ENCODE measurements at places on chromosomes 3 and 15.

GRCh38 chr15:68316061-68316804 is 38.7 kb downstream of the FEM1B start:
- DNase-seq, result peak; percentile 63

- DNase-seq, result peak; percentile 45
Observed at GRCh38 chr15:100733101-100733842, 130.9 kb downstream of the ASB7 start.

DNA sequence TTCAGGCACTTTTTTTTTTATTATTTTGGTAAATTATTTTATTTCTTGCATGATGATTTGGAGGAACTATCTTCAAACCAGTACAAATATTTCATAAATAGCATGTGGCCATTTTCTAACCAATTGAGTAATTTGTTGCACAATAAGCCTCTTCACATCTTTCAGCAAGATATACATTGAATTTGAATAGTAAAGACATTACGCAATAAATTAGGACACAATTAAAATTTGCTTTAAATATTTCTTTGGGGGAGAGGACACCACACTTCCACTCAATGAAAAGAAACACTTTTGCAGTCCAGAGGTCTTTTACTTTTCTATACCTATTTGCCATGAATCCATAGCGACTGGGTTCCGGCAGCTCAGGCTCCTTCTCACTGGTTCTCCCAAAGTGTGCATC is 762.6 kb upstream of the GOLIM4 start:
- no peak for DNase-seq

GRCh38 chr3:27485866-27486265 is 1.7 kb upstream of the SLC4A7 start:
- DNase-seq, result no peak

DNA sequence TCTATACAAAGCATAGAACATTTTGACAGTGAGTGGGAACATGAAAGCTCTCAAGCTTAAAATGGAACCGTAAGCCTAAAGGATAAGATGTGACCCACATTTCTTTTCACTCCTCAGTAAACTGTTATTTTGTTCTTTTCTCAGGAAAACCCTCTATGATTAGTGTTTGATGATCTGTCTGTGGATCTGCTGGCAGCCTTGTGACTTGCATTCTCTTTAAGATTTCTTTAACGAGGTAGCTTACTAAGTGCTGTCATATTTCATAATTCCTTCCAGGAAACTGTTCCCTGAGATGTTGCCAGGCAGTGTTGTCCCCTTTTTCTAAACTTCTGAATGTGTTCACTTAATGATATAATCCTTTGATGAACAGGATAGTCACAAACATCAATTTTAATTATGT is 167.6 kb downstream of the PYDC2 start:
- DNase-seq, result no peak

- DNase-seq, result peak; percentile 98
Observed at GRCh38 chr3:64685800-64686445, 1.9 kb downstream of the ADAMTS9 start.

DNA sequence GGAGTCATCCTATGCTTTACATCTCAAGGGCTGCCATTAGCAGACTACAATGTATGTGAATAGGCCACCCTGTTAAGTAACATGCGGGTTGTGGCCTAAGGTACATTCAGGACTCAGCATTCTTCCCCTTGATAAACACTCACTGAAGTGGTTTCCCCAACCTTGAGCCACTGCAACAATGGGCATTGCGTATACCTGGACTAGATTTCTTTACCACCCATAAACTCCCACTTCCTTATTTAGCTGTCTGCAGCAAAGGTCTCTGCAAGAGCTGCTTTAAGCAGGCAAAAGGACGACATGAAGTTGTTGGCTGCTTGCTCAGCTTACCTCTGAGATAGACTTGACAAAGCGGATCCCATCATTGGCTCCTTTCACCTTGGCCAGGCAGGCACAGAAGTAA is 16.2 kb downstream of the FYCO1 start:
- DNase-seq, result no peak

DNA sequence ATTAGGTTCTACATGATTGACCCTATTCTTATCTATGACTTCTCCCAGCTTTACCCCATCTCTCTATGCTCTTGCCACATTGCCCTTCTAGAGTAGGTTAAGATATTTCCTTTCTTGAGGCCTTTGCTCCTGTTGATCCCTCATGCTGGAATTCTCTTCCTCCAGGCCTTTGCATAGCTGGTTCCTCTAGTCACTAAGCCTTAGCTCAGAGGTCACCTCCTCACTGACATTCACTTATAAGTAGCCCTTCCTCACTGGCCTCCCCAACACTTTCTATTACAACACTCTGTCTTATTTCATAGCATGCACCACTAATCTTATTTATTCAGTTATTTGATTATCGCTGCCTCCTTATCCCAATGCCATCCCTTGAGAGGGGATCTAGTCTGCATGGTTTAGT is 228.4 kb upstream of the COL8A1 start:
- DNase-seq, result no peak

DNA sequence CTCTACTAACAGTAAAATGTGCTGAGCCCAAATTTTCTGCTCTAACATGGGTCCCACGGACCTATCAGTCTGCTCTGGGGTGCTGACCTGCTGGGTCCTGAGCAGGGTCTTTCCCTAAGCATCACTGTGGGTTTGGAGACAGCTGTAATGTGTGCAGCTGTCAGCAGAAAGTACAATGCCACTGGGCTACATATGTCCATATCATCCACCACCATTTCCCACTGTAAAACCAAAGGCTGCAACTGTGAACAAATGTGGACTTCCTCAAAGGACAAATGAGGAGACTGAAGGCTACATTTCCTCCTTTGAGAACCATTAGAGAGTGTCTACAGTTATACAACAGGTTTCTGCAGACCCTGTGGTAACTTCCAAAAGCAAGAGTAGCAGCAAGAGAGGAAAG is 33.8 kb upstream of the IP6K2 start:
- no peak for DNase-seq

DNA sequence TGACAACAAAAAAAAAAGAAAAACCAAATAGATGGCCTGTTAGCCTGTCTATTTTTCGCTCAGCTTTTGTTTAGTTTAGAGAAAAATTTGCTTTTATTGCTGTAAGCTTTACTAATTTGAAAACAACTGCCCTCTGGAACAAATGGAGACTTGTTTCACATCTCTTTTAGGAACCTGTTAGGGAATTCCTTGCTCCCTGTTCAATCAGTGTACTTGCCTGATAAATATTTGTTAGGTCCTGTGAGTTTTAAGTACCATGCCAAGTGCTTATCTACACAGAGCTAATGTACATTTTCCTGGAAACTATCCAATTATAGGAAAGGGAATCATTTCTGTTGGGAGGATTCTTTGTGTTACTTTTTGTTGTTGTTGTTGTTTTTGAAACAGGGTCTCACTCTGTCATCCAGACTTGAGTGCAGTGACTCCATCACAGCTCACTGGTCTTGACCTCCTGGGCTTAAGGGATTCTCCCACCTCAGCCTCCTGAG is 3.5 kb upstream of the LIPH start:
- no peak for DNase-seq

DNA sequence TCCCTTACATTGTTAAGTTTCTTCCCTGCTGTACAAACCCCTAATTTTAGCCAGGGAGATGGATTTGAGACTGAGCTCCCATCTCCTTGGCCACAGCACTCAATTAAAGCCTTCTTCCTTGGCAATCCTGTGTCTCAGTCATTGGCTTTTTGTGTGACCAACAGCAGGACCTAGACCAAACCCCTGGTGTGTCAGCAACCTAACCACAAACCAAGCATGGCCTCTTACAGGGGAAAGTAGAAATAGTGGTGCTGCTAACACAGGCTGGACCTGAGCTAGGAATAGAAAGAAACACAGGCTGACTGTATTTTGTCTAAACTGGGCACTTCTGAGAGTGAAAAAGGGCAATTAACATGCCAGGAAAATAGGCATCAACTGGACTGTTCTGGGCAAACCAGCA is 37.9 kb downstream of the PPCDC start:
- peak; percentile 67 for DNase-seq

DNA sequence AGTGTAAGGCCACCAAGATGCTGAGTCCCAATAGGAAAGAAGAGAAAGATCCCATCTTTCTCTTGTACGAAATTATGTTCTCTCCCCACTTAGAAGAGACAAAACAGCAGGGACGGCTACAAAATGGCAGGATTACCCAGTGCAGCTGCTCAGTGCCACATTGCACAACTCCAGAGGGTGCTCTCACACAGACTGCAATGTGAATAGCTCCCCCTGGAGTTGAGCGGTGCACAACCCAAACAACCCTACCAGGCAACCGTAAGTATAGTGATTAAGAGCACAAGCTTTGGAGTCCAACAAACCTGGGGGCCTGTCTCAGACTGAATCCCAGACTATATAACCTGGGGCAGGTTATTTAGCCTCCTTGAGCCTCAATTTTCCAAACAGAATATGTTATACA is 3.1 kb upstream of the BHLHE40 start:
- peak; percentile 83 for DNase-seq

DNA sequence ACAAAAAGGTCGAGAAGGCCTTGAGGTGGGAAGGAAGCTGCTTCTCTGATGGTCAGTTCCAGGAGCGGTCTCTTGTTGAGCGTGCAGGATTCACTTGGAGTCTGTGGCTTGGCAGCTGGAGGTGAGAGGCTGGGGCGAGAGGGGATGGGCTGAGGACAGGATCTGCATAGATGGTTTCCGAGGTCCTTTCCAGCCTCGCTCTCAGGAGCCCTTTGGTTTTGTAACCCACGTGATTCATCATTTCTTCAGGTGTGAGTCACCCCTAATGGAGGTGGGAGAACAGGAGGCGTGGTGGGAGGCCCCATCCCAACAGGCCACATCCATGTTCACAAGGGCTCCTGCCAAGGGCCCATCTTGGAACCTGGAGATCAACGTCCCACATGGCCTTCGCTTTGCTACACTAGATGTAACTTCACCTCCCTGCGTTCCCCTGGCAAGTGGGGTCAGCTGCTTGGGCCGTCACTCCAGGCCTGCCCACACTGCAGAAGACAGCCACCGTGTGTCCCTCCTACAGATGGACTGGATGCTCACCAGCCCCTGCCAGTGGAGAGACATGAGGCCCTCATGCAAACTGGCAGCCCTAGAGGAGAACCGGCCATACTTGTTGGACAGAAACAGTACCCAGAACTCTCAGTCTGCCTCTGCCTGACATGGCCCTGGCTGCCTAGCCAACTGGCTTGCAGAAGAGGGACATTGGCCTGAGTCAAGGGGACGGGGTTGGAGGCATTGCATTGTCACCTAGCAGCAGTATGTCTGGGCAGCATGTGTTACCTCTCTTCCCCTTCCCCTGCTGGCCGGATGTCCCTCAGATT is 1.6 kb upstream of the PCSK6 start:
- no peak for DNase-seq

GRCh38 chr3:59247402-59247841 is 197.6 kb upstream of the CFAP20DC start:
- DNase-seq, result no peak

- DNase-seq, result peak; percentile 94
Observed at GRCh38 chr15:52093539-52094510, 18.8 kb downstream of the BCL2L10 start.

DNA sequence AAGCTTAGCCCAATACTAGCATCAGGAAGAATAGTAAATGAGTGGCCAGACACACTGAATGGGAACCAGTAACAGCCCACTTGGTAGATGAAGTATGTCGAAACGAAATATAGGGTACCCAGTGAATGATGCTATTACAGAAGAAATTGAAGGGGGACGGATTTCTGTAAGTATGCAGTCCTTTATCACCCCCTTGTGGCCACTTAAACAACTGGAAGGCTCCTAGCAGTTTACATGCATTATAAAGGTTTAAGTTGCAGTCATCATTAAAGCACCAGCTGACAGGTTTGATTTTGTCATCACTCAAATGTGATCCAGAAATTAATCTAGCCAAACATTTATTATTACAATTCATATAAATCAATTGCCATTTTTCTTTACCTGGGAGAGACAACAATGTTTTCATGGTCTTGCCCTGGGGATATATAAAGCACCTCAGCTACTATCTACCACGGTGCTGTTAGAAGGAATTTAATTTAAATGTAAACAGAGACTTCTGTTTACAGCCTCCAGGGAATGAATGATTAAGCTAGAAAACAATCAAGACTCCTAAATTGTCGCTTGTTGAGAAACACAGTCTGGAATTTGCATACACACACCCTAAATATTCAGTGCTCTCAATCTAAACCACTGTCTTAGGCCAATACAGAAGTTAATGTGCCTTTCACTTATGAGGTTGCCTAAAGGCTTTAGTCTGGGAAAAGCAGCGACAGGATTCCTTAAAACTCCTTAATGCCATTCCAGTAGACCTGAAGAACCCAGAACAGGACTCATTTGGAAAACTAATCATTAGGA is 7.8 kb downstream of the EIF1B start:
- DNase-seq, result peak; percentile 87

GRCh38 chr3:123071146-123071545 is 4.3 kb downstream of the PDIA5 start:
- DNase-seq, result no peak

DNA sequence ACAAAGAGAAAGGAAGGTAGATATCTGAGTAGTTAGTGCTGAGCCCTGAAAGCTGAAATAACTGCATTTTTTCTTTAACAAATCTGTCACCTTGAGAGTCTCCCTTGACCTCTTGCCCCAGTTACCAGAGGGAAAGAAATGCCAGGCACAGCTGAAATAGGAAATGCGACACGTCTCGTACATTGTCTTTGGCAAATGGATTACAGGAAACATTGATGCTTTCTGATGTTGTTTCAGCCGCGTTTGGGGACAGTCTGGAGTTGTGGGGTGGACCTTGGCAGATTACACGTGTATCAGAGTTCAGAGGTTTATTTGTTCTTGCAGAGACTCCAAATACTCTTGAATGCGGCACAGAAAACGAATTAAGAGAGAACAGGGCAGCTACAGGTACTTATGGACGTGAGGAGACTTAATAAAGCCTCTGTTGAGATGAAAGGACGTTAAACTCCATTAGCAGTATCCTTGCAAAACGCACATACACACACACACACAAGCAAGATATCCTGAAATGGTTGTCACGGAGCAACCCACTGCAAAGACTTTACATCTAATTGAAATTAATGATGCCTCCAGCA is 272.8 kb upstream of the RORA start:
- no peak for DNase-seq

GRCh38 chr3:168884353-168884903 is 779.1 kb downstream of the MECOM start:
- DNase-seq, result peak; percentile 91

GRCh38 chr3:151091685-151092345 is 6.4 kb downstream of the MED12L start:
- no peak for DNase-seq

- no peak for DNase-seq
Observed at GRCh38 chr3:81765400-81765799, 4.0 kb upstream of the GBE1 start.

- no peak for DNase-seq
Observed at GRCh38 chr3:128196647-128197046, 43.4 kb downstream of the EEFSEC start.

DNA sequence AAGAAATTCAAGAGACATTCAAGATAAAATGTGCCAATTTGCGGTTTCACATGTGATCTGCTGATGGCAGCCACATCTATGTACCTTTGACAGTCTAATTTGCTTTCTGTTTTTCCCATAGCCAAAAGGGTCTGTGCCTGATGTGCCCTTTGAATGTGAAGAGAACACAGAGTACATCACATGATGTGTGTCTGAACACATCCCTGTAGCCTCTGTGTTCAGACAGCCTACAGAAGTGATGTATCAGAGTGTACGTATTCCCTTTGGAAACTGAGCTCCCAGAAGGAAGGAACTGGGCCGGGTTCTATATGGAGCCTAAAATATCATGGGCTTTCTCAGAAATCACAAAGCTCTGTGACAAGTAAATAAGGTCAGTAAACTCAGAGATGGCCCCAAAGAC is 52.4 kb downstream of the BOC start:
- DNase-seq, result no peak
